ENCODE measurements at places on chromosomes 1 and 21. TPM values are rescaled to one million over a fixed set of nuclear protein-coding genes. Genes with fewer than 3 reads are reported as not detected.
A peak's percentile ranks its signal among the peaks of the same experiment; 100 is the strongest.

DNA sequence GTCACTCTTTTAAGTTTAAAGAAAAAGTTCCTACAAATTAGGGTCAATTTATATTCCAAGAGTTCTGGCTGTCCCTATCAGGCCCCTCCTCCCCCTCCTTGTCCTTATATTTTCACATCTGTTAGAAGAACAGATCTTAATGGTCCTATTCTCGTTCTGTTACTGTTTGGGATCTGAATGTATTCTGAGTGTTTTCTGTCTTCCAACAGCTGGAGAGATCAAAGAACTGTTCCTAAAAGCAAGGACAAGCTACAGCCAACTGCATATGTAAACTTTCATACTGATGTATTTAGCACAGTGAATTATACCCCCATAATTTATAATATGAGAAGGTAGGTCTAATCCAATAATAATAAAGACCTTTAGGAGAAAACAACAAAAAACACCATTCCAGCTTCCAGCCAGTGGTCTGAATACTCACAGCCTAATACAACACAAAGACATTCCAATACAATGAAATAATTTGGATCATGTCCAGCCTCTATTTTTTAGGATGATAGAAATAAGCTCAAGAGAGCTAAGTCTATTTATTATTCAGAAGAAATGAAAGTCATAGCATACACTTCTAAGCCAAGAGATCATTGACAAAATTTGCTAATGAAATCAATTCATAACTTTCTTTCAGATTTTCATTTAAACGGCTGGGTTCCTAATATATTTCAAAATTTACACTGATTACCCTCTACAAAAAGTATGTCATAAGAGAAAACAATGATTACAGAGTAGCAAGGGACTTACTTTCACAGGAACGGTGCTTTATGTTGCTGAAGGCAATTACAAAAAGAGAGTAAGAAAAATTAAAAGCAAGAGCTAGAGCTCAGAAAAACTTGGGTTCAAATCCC, 25.3 kb downstream of the WLS start:
- DNase-seq, result no peak

FNBP1L gene
- 63.6 TPM for total RNA-seq

DNA sequence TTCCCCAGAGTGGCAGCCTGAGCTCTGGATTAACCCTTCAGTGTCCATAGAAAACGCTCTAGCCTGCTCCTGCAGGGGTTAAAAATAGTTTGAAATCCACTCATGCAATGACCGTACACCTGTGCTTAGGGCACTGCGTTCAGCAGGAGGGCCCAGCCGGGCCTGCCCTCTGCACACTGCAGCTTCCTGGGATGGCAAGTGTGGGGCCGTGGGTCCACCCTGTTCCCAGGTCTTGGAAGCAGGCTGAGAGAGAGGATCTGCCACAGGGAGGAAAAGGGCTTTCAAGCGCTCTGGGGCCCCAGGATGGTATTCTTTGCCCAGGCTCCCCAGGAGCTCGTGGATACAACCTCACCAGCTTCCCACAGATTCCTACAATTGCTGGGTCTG, 1.5 kb upstream of the S100B start:
- no peak for DNase-seq

GRCh38 chr21:33309778-33310177, 15.0 kb upstream of the IFNAR1 start:
- DNase-seq, result no peak

DNA sequence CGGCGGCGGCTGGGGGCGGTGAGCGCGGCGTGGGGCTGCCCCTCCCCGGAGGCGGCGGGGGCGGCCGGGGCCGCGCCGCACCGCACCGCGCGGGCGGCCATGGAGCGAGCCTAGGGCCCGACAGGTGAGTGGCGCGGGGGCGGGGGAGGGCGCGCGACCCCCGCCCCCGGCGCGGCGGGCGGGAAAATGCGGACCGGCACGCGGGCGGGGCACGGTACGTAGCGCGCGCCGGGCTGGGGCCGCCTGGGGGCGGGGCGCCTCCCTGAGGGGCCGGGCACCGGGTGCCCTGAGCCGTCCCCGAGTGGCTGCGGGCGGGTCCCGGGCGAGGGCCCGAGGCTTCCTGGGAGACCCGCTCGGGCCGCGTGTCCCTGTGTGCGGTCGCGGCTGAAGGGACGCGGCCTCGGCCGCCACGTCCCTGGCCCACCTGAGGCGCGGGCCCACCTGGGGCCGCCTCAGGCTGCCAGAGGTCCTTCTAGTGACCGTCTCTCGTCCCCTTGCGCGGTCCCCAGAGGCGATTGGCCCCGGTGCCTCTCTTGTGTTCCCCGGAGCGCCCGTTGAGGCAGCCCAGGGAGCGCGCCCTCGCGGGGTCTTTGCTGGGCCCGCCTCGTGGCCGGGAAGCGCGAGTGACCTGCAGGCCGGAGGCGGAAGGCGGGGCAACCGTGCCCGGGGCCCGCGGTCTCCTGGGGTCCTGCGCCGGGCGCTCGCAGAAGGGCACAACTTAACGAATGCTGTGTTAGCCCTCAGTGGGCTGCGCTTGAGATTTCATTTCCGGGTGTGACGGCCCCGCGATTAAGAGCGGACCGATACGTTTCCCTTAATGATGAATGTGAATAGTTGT, 500 bp downstream of the FAM20B start:
- DNase-seq, result peak; percentile 57

GRCh38 chr1:208977012-208977411, 606.5 kb upstream of the CAMK1G start:
- no peak for DNase-seq

TMEM54 gene
- 26.9 TPM for total RNA-seq

RNF186 gene
- total RNA-seq, result not detected

- DNase-seq, result no peak
These were observed 76.8 kb downstream of the TCP10L start for GRCh38 chr21:32508558-32508957.

- no peak for DNase-seq
These were observed 48.3 kb upstream of the SLC22A15 start for GRCh38 chr1:115927971-115928370.

DNA sequence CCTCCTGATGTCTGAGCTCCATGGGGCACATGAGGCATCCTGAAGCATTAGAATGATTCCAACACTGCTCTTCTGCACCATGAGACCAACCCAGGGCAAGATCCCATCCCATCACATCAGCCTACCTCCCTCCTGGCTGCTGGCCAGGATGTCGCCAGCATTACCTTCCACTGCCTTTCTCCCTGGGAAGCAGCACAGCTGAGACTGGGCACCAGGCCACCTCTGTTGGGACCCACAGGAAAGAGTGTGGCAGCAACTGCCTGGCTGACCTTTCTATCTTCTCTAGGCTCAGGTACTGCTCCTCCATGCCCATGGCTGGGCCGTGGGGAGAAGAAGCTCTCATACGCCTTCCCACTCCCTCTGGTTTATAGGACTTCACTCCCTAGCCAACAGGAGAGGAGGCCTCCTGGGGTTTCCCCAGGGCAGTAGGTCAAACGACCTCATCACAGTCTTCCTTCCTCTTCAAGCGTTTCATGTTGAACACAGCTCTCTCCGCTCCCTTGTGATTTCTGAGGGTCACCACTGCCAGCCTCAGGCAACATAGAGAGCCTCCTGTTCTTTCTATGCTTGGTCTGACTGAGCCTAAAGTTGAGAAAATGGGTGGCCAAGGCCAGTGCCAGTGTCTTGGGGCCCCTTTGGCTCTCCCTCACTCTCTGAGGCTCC, 11.1 kb upstream of the RASSF5 start:
- no peak for DNase-seq

GRCh38 chr21:15183813-15184257, 119.0 kb upstream of the NRIP1 start:
- DNase-seq, result no peak

ZC3H12A gene
- 76.7 TPM for total RNA-seq

JTB gene
- 237 TPM for total RNA-seq

RCAN3 gene
- total RNA-seq, result 22.7 TPM

DNA sequence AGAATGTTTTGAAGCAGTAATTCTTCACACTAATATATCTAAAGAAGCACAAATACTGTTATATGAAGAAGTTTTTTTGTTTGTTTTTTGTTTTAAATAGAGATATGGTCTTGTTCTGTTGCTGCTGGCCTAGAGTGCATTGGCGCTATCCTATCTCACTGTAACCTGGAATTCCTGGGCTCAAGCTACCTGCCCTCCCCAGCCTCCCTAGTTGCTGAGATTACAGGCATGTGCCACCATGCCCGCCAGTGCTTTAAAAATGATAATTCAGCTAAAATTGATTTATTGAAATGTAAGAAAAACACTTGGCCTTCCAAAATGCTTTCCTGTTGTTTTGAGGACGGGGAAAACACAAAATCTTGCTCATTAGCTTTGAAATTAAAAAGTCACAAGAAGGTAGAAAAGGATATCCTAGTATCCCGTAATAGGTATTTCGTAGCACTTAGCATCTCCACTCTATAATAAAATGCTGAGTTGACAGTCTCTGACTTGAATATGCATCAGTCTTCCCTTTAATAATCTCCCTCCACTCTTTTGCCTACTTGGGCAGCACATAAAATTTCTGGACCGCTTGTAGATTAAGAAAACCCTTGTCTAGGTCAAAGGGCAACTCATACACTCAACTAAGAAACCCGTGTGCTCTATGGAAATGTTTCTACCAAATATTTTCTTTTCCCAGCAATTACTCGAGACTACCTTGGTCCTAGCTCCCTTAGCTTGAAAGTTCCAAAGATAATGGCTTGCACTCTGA, 1.3 kb downstream of the SCYL3 start:
- DNase-seq, result no peak

- DNase-seq, result no peak
These were observed 117.8 kb downstream of the HHAT start for GRCh38 chr1:210446479-210446878.

LPAR3 gene
- not detected for total RNA-seq

- DNase-seq, result no peak
These were observed 85.3 kb downstream of the PSMG1 start for GRCh38 chr21:39097981-39098380.

GRCh38 chr1:108557296-108557695, 2.6 kb upstream of the EEIG2 start:
- no peak for DNase-seq

ZFYVE9 gene
- 32.8 TPM for total RNA-seq

TMEM52 gene
- total RNA-seq, result 2.9 TPM

Data from breast epithelium (tissue), 4 donors.